ENCODE measurements at places on chromosomes 7 and 10.

DNA sequence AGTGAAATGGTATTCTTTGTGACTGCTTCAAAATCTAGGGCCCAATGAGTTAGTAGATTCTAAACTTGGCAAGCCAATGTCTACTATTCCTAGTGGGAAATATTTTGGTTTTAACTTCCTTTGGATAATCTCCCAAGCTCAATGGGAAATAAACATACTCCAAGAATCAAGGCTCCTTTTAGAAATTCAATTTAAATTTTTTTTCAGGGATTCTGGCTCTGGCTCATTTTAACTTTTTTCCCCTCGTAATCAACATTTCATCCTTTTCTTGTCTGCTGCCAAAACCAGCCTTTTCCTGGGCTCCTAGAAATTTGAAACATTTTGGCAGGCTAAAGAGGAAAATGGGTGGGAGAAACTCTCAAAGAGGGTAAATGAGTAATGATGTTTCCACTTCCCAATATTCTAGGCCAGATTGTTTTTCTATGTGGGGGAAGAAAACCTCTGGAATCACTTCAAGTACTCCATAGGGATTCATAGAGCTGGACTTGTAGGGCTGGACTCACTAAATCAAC lies 85.6 kb upstream of the AGR3 start:
- DNase-seq: peak; percentile 31

DNA sequence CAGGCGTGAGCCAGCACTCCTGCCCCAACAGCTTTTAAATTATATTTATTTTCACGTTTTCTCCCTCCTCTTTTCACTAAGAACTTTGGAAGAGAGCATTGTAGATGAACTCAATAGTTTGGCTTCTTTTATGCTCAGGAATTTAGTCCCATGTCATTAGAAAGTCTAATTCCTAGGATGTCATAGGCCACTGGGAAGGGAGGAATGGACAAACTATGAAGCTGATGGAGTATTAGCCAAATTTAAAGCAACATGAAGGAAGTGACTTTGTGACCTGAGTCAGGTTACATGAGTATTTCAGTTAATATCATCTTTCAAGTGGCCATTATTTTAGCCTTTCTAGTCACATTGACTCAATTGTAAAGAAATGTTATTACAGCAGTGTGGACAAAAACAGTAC lies 18.0 kb upstream of the OPN4 start:
- DNase-seq: no peak

- no peak for DNase-seq
Measured at GRCh38 chr10:107813451-107814162, 649.1 kb upstream of the SORCS1 start.

GRCh38 chr10:123245264-123245663 lies 91.1 kb downstream of the BUB3 start:
- no peak for DNase-seq

GRCh38 chr10:22803261-22803885 lies 89.0 kb upstream of the PIP4K2A start:
- peak; percentile 83 for DNase-seq

DNA sequence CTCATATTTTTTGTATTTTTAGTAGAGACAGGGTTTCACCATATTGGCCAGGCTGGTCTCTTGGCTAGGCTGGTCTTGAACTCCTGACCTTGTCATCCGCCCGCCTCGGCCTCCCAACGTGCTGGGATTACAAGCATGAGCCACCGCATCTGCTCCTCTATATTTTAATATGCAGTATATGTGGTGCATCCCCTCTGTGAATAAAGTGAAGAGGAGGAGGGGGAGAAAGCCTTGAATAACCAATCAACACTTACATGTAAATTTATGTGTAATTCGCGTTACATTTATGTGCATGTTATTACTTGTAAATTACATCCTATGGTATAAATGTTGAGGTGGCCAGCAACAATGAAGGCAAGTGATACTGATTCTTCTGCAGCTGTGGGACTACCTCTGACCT lies 309.9 kb downstream of the CCDC3 start:
- DNase-seq: no peak

GRCh38 chr7:107879400-107880035 lies 11.5 kb upstream of the DLD start:
- DNase-seq: peak; percentile 57

DNA sequence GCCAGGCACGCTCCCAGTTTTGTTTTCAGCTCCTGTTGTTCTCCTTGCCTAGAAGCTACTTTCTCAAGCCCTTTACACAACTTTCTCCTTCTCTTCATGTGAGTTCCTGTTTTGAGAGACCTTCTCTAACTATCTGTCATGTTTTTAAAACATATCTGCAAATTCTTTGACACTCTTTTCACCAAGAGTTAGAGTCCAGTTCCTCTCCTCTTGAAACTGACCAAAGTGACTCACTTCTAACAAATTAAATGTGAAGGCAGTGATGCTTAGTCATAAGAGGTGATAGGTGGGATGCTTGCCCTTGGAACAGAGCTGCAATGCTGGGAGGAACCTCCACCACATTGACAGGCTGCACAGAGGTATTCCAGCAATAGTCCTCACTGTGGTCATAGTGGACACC lies 25.3 kb downstream of the ZSCAN25 start:
- no peak for DNase-seq

All from EL (cell line).